ENCODE measurements at places on chromosomes 2 and 18. TPM values are rescaled to one million over a fixed set of nuclear protein-coding genes. Genes with fewer than 3 reads are reported as not detected.

DNA sequence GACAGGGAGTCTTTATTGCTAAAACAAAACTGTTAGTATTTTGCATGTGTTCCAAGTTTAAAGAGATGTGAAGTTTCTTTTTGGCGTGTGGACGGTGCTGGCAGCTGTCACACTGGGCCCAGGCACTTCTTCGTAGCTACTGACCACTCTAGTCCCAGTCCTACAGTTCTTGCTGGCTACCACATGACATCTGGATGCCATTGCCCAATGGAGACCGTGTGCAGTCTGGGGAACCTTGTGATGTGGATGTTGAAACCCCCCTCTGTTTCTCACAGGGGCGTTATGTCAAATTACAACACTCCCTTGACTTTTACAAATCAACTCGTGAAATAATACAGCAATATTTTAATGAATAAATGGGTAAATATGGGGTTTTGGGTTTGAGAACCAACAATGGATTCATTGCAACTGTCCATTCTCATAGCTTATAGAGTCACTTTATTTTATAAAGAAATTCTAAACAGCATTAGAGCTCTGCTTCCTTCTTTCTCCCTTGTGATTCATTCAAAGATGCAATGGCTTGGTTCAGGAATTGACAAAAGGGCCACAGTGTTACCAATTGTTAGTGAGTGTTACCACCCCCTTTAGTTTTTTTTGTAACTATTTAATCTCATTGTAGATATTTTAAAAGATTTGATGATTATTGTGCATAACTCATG lies 1.2 kb downstream of the GPD2 start:
- DNase-seq = no peak

Gene UGT1A10
- total RNA-seq = not detected

Gene ABCB11
- 0.74 TPM for total RNA-seq

Gene AGXT
- not detected for total RNA-seq

GRCh38 chr2:85712849-85713612 lies 18.9 kb downstream of the GNLY start:
- no peak for DNase-seq

Gene MAP3K19
- not detected for total RNA-seq

GRCh38 chr2:22930781-22931180 lies 454.2 kb upstream of the KLHL29 start:
- DNase-seq = no peak
